HepG2 (cell line): ENCODE measurements at places on chromosomes 5 and 9. TPM values are rescaled to one million over a fixed set of nuclear protein-coding genes. Genes with fewer than 3 reads are reported as not detected.

Gene FREM1
- total RNA-seq: 33.6 and 64.3 TPM in 2 replicates

Gene GPX3
- total RNA-seq: 31.9 and 33.8 TPM in 2 replicates

Gene SLC25A2
- 0.13 TPM in 1 of 2 replicates, not detected in the other for total RNA-seq

Gene CDKN2A
- total RNA-seq: 4.2 TPM in 2 replicates

Gene TRPM3
- not detected in 2 replicates for total RNA-seq

Gene CDK5RAP2
- total RNA-seq: 42.2 and 65.9 TPM in 2 replicates

Gene ANKRD18A
- total RNA-seq: 4.3 and 5.9 TPM in 2 replicates

Gene SOX30
- not detected in 2 replicates for total RNA-seq

- no peak for DNase-seq
Observed at GRCh38 chr5:119417891-119418605, 34.2 kb upstream of the HSD17B4 start.

DNA sequence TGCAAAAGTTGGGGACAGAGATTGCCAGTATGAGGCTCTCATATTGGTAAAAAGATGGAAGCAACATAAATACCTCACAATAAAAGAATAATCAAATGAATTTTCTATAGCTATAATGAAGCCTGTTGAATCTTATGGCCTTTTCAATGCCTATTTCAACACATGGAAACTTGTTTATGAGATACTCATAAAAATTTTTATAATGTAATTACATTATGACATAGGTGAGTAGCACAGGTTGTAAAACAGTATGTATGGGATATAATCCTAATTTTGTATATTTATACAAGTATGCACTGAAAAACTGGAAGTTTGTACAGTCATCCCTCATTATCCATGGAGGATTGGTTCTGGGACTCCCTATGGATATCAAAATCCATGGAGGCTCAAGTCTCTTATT is 21.2 kb upstream of the SEMA5A start:
- no peak for DNase-seq

GRCh38 chr5:65970481-65971367 is 44.3 kb downstream of the ERBIN start:
- no peak for DNase-seq

GRCh38 chr9:71767776-71768321 is 464 bp downstream of the CEMIP2 start:
- DNase-seq: no peak

- no peak for DNase-seq
Observed at GRCh38 chr9:134230092-134230941, 66.0 kb upstream of the RNU6ATAC start.

- DNase-seq: no peak
Observed at GRCh38 chr9:89863141-89863540, 258.3 kb downstream of the GADD45G start.

- DNase-seq: no peak
Observed at GRCh38 chr5:121834021-121834420, 17.7 kb upstream of the FTMT start.

- peak; percentile 74 for DNase-seq
Observed at GRCh38 chr9:128056887-128057723, 10.0 kb downstream of the NAIF1 start.

DNA sequence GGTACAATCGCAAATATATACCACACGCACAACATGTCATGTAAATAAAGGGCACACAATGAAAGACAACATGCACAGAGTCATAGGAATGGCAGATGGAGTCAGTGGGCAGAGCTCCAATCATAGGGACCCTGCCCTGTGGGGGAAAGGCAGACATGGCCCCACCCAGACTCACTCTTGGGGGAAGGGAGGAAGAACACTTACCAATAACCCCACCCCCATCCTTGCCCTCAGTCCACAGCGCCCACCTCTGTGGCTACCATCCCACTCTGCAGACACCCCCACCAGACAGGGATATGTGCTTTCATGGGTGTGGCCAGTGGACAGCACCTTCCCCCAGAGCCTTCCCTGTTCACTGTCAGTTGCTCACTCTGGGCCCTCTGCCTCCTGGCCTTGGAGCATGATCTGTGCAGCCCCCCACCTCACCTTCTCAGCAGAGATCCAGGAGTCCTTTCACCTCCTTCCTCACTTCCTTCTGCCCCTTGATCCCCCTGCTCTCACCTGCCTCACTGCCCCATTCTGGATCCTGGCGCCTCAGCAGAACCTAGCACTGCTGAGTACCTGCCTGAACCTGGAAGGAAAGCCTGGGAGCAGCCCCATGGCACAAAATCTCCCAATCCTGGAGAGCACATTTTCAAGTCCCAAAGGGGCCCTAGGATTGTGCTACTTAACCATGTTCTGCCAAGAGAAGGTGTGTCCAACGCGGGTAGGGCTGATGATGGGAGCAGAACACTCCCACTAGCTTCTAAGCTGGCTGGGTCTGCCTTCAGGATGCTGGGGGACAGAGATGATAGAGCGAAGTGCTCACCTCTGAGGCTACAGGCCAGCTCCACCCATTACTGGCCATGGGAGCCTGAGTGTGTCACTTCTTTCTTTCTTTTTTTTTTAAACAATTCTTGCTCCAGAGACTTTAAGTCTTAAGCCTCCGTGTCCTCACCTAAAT is 1.5 kb upstream of the PHF19 start:
- no peak for DNase-seq

- DNase-seq: no peak
Observed at GRCh38 chr5:126645132-126645531, 44.4 kb downstream of the PHAX start.

DNA sequence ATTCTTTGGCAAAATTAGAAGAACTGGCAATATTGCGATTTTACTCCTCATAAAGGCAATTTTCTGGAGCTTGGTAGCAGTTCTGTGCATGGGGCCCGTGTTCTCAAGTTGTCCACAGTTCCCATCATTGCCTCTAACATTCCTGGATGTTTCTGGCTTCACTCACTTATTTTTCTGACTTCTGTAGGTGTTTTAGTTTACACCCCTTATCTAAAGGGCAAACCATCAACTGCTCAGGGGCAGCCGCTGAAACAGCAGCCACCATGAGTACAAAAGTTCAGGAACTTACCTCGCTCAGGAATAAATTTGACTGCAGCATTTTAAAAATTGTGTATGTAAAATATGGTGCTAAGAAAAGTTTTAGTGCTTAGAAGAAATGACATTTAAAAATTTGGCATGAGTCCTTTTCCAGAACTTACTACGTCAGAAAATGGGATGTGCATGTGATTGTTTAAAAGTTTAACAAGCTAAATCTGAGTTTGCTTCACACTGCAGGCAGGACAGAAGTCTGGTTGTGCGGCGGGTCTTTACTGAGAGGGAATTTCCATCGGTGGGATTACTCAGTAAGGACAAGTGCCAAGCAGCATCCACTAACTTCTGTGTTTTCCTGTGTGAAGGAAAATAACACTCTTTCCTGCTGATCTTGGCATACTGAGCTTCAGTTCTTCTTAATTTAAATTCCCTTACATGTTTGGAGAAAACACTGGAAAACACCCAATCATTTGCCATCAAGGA is 261.7 kb downstream of the MAT2B start:
- DNase-seq: no peak

DNA sequence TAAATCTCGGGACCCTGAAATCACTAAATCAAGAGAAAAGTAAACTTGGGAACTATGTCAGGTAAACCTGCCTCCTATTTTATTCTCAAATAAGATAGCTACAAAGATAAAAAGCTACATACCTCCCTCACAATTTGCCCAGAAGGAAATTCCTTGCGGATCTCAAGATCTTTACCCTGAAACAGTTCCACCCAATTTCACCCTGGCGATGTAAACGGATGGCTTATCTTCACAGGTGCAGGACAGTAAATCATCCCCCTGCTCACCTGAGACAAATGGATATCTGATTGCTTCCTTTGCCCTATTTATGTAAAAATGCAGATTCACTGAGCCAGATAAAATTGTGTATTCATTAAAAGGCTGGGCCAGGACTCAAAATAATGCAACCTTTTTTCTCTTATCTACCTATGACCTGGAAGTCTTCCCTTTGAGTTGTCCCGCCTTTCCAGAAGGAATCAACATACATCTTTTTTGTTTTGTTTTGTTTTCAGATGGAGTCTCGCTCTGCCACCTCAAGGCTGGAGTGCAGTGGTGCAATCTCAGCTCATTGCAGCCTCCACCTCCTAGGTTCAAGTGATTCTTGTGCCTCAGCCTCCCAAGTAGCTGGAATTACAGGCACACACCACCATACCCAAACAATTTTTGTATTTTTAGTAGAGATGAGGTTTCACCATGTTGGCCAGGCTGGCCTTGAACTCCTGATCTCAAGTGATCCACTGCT is 13.8 kb downstream of the TMEM267 start:
- DNase-seq: no peak

- no peak for DNase-seq
Observed at GRCh38 chr5:73005886-73006285, 50.0 kb downstream of the FCHO2 start.
